NCI-H1436 treated with DMSO at 0.1 percent for 48 hours (cell line): ENCODE measurements at places on chromosomes 5 and 9.

- no peak for DNase-seq
These were observed 61.1 kb upstream of the IL6ST start for GRCh38 chr5:56055859-56056258.

DNA sequence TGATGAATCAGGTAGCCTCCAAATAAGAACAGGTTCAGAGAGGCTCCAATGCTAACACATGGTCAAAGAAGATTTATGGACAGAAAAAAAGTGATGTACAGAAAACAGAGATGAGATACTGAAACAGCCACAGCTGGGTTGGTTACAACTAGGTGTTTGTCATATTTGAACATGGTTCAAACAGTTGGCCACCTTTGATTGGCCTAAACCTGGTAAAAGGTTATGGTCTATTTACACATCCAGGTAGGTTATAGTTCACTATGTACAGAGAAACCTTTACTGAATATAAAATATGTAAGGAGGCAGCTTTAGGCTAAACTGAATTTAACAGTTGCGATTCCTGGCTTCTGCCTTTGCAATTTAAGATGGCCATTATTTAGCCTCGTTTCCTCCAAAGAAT lies 134.0 kb upstream of the ZNF366 start:
- DNase-seq: no peak

GRCh38 chr5:71828291-71829040 lies 109.4 kb downstream of the CARTPT start:
- no peak for DNase-seq

- DNase-seq: no peak
These were observed 31.0 kb upstream of the PHF24 start for GRCh38 chr9:34927061-34927460.

DNA sequence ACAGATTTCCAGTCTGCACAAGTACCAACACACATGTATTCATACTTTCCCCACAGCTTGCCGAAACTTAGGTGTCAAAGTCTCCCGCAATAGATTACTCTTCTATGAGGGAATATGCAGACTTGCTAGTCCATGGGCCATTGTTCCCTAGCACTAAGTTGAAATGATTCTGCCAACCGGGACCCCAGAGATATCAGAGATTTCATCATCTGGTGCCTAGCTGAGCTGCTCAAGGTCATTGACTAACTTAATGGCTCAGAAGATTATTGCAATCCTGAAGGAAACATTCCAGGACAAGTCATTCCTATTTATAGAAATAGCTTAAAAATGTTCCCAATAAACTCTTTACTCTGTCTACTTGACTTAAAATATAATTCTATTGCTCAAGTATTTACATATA lies 202.6 kb downstream of the PIK3R1 start:
- no peak for DNase-seq

DNA sequence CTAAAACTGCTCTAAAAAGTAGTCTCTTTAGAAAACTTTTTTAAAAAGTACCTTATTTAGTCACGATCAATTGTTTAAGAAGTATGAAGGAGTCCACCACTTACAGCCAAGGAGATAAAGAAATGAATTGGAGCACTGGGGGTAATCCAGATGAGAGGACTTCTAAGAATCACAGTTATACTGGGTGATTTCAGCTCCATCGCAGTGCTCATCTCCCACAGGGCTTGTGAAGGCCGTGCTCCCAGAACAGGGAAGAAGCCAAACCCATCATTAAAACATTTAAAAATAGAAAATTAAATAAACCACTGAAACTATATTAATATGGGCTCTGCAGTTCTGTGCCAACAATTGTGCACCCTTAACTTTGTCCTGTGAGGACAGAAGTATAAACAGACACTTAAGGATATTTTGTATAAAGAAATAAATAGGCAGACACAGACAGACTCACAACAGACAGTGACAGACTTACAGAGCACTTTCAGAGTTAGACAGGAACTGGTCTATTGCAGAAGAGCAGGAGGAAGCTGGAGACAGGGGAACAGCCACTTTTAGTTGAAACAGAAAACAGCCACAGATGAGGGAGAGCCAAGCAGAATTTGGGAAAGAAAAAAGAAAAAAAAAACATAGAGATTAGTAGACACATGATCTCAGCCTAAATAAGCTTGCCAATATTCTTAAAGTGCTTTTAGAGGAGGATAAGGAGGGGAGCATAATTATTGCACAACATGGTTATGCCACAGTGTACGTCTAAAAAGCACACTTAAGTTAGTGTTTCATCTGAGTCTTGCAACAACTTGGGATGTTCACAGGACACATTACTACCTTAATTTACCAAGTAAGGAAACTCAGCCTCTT lies 81.8 kb downstream of the FBXO38 start:
- no peak for DNase-seq

- no peak for DNase-seq
These were observed 56.7 kb upstream of the RPS23 start for GRCh38 chr5:82334856-82335255.

- DNase-seq: no peak
These were observed 335.4 kb upstream of the MEF2C start for GRCh38 chr5:89218364-89218763.

DNA sequence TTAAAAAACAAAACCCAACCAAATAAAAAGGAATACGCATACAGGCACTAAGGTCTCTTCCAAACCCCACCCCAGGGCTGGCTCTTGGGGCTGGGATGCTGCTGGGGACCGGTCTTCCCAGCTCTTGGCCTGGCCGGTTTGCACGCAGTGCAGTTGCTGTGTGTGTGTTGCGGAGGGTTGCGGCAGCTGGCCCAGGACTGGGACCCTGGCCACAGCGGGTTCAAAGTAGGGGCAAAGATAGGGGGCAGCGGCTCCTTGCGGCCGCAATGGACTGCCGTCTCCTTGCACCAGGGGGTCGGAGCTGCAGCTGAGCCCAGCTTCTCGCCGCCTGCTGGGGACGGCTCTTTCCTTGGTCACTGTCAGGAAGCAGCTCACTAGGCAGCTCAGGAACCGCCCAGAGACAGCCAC lies 5.0 kb downstream of the DMRT3 start:
- DNase-seq: no peak

- DNase-seq: no peak
These were observed 500 bp upstream of the ZNF883 start for GRCh38 chr9:113012492-113012891.

DNA sequence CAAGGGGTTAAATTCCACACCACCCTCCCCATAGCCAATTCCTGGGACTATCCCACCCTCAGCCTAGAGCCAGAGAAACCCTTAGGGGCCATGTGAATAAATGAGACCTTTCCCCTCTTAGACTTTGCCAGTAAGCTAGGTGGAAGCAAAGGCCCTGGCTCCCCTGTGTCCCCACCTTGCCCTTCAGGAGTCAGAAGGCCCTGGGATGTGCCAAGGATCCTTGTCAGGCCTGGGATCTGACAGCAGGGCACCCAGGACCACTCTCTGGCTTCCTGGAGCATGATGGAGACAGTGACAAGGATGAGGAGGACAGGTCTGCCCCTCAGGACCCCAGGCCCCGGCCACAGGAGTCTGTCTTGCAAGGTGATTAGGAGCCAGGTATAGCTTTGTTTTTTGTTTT lies 125.0 kb upstream of the HAND1 start:
- DNase-seq: no peak

- DNase-seq: no peak
These were observed 232.9 kb upstream of the MVB12B start for GRCh38 chr9:126093771-126094170.

- no peak for DNase-seq
These were observed 325.3 kb downstream of the TLE1 start for GRCh38 chr9:81363916-81364480.

GRCh38 chr9:31585158-31585557 lies 799.3 kb upstream of the ACO1 start:
- DNase-seq: no peak

- DNase-seq: no peak
These were observed 97.5 kb downstream of the PIP5K1B start for GRCh38 chr9:68802525-68803015.

- DNase-seq: no peak
These were observed 571.3 kb downstream of the GABRG2 start for GRCh38 chr5:162638849-162639248.

DNA sequence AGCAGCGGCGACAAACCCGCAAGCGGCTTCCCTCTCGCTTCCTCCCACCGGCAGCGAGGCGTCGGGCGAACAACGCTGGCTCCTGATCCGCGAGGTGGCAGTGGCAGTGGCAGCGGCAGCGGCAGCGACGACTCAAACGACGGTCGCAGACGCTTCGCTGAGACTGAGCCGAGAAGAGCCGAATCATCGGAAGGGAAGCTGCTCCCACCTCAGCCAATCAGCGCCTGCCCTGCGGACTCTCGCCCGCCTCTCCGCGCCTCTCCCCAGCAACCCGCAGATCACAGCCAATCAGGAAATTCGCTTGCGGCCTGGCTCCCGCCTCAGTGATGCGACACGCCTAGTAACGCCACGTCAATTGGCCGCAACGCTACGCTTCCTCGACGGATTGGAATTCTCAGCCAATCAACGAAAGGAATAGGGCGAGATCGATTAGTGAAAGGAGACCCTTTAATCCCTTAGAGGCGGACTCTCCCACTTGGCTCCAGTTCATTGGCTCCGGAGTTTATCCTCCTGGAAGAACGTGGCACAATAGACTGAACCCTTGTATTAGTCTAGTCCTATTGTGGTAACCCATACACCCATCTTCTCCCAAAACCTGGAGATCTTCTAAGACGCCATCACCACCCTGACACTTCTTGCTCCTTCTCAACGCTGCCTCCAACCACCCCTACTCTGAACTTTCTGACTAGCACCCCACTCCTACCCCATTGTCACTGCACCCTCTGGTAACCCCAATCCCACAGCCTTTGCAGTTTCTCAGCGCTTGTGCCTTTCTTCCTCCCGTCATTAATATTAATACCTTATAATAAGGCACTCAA lies at the start of gene VCP:
Gene VCP (minus strand): TSS at position 165 of the 818 bp plus-strand sequence. CDS start 272 bp downstream, outside the sequence.
- peak; percentile 95 for DNase-seq

DNA sequence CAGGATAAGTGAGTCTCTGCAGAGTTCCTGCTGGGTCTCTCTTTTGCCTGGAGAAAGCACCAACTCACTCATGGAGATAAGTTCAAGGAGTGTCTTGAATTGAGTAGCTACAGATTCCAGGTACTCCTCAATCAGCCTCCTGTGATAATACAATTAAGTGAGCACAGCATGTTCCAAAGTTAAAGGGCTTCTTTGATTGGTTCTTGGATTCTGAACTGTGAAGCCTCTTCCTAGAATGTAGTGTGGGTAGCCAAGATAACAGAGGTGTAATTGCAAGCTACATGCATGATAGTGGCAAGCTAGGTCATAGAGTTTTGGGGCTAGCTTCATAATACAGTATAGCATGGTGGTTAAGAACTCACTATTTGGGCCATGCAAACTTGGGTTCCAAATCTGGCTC lies 23.2 kb upstream of the CARNMT1 start:
- no peak for DNase-seq

- no peak for DNase-seq
These were observed 412.7 kb upstream of the BRINP1 start for GRCh38 chr9:119781886-119782285.

DNA sequence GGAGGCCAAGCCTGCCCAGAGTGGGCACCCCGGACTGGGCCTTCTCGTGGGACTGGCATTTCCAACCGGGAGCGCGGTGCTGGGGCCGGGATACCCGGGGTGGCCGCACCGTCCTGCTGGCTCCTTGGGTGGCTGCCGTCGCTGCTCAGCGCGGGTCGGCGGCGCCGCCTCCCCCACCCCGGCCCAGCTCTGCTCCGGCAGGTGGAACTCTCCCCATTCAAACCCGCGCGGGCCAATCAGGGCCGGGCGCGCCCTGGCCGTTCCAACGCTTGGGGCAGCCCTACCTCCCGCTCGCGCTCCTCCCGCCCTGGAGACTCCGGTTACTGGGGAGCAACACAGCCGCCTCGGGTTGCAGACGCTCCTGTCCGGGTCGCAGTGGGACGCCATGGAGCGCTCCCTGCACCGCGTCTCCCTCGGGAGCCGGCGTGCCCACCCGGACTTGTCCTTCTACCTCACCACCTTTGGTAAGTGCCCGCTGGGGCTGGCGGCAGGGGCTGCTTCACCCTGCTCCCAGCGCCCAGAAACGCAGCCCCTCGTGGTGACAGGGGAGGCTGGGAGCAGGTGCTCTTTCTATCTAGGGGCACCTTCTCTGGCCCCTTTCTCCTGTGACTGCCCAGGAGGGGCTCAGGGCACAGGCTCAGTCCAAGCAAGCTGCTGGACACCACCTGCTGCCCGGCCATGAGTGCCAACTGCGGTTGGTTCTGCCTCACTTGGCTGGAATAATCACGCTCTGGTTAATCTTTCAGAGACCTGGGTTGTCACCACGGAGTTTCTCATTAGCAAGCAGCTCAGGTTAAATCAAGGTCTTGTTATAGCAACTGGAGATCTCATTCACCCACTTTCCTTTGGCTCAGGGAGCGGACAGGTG lies at the start of gene RGS3:
Gene RGS3 (plus strand): TSS at position 310 of the 868 bp plus-strand sequence. CDS start 76 bp downstream, at position 386.
- peak; percentile 65 for DNase-seq

DNA sequence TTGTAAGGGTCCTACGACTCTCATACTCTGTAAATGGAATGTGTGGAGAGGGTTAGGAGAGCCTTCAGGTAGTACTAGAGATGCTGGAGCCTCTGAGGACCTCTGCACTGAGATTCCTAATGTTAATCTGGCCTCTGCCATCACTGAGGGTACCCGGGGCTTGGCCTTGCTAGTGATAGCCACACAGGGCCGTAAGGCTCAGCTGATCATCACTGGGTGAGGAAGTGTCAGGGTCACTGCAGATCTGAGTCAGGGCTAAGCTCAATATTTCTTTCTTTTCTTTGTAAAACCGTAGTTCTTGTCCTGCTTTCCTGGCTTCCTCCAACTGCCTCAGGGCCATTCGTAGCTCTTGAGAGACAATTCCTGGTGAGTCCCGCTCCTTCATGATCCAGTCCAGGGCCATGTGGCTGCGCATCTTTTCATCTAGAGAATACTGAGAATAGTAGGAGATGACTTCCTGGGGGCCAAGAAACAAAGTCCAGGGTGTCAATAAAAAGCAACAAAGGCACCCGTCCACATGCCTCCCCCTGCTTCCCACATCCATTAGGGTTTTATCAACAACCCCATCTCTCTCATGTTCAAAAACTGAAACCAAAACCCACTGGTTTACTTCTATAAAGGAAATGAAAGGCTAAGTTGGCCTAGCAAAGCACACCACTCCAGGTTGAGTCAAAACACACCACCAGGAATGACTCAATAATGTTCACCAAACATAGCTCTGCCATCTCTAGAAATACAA lies 47.7 kb downstream of the LIX1 start:
- no peak for DNase-seq

GRCh38 chr5:178642351-178642909 lies 15.6 kb upstream of the CLK4 start:
- no peak for DNase-seq

- no peak for DNase-seq
These were observed 32.7 kb upstream of the SLCO6A1 start for GRCh38 chr5:102531506-102531905.

- DNase-seq: no peak
These were observed 559 bp downstream of the SPAG8 start for GRCh38 chr9:35811381-35812024.

- DNase-seq: no peak
These were observed 48.5 kb downstream of the MAMDC2 start for GRCh38 chr9:70092190-70092589.

GRCh38 chr5:473551-474192 lies 30.7 kb downstream of the EXOC3 start:
- DNase-seq: no peak

- DNase-seq: no peak
These were observed 267.7 kb downstream of the GADD45G start for GRCh38 chr9:89872426-89872912.

GRCh38 chr5:99378443-99378842 lies 449.6 kb upstream of the CHD1 start:
- no peak for DNase-seq

GRCh38 chr5:175693741-175694140 lies 35.9 kb downstream of the HRH2 start:
- DNase-seq: no peak
